ENCODE measurements at places on chromosomes 2 and 18.

GRCh38 chr2:33777786-33778185 lies 178.7 kb upstream of the FAM98A start:
- no peak for DNase-seq

- DNase-seq: no peak
Measured at GRCh38 chr18:76859474-76860339, 37.4 kb downstream of the ZNF236 start.

- DNase-seq: no peak
Measured at GRCh38 chr2:76295762-76296161, 585.0 kb upstream of the GCFC2 start.

GRCh38 chr2:163774862-163775261 lies 39.1 kb upstream of the FIGN start:
- no peak for DNase-seq

DNA sequence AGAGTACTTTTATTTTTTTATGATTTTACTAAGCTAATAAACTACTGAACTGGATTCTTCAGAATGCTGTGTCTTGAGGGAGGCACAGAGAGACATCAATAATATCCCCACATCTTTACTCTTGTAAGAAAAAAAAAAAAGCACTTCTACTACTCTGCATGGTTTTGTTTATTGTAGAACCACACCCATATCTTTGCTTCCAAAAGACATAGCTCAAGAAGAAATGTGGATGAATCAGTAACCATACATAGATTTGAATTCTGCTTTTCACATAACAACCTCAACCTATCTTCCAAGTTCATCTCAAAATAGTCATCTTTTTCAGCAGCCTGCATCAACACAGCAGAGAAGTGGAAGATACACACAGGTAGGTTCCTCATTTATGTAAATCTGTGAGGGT lies 12.2 kb upstream of the COL5A2 start:
- no peak for DNase-seq

DNA sequence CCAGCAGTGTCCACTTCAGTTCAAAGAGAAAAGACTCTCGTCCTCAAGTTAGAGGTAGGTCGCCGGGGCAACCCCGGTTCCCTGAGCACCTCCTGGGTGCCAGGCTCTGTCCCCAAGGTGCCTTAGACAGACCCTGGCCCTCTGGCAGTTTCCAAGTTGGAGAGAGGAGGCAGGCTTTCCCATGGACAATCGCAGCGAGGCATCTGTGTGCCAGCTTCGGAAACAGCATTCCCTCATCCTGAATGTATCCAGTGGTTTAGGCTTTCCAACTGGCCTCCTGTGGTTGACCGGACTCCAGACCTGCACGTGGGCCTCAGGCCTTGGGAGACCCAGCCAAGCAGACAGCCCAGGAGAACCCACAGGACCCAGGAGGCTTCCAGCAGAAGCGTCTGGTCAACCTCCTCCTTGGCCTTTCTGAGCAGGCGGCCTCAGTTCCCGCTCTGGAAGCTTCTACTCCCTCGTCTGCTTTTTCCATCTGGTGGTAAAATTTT lies 70.3 kb downstream of the KCNF1 start:
- DNase-seq: no peak

GRCh38 chr18:11511434-11512095 lies 97.8 kb upstream of the SLC35G4 start:
- no peak for DNase-seq

GRCh38 chr18:27959101-27959500 lies 217.8 kb downstream of the CDH2 start:
- DNase-seq: no peak

DNA sequence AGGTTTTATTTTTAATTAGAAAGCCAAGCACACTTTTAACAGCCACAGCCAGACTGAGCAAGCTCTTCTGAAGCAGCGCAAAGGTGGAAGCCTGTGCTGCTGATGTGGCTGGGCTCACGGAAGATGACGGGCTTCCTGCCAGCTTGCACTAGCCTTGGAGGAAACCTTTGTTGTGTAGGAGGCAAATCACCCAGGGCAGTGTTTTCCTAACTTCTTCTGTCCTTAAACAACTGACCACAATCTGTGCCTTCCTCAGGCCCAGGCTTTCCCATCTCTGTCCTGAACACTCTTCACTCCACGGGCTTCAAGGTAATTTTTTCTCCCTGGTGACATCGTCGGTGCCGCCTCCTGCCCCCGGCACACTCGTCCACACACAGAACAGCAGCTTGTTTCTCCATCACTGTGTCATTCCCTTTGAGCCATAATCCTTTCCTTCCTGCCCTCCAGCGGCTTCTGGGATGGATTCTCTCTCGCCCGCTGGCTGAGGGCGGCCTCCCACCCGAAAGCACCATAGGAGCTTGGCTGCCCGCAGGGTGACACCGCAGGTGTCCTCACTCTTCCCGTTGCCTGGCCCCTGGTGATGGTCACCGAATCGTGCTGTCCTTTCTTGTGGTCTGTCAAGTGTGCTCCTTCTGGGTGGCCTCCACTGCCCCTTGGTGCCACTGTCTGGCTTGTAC lies 31.1 kb upstream of the INHBB start:
- no peak for DNase-seq

DNA sequence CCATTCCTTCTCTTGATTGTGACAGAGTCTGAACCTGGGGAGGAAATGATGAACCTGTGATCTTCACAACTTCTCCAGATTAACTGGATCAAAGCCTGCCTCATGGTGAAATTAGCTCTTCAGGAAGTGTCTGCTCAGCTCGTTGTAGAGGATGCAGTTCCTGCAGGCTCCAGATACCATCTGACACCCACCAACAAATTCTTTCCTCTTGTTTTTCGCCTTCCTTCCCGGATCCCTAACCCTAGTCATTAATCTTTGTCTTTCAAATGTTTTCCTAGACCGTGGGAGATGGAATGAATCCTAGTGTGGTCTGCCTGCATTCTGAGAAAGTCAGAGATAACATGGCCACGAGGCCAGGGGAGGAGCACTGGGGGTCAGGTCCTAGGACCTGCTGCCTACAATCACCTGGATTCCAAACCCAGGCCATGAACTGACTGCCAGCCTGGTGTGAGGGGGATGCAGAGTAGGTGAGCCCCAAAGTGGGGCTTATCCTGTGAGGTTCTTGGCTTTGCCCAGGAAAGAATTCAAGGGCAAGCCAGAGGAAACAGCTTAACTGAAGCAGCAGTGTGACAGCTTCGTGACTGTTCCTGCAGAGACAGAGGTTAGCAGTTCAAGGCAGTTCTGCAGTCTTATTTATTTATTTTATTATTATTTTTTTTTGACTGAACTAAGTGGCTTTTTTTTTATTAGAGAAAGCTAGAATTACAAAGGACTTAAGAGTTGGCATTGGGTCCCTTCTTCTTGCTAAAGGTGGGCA lies 67.8 kb downstream of the DIPK1C start:
- DNase-seq: no peak

- no peak for DNase-seq
Measured at GRCh38 chr18:33097126-33097525, 324.3 kb upstream of the KLHL14 start.

DNA sequence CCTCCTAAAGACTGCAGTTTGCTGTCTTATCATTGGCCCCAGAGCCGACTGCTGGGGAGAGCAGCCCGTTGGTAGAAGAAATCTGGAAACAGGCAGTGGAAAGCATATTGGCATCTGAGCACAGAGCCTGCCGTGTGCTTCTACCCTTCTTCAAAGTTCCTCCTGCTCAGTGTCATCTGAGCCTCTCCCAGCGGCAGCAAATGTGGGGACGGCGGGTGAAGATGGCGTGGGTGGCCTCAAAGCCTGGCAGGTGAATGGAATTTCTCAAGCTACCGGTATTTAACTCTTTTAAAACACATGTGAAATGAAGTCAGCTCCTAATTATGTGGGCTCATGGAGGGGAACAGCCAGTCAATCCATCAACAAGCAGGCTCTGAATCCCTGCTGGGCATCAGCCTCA lies 181.6 kb upstream of the PXDN start:
- DNase-seq: no peak

GRCh38 chr2:239815671-239816070 lies 209.5 kb downstream of the NDUFA10 start:
- no peak for DNase-seq

DNA sequence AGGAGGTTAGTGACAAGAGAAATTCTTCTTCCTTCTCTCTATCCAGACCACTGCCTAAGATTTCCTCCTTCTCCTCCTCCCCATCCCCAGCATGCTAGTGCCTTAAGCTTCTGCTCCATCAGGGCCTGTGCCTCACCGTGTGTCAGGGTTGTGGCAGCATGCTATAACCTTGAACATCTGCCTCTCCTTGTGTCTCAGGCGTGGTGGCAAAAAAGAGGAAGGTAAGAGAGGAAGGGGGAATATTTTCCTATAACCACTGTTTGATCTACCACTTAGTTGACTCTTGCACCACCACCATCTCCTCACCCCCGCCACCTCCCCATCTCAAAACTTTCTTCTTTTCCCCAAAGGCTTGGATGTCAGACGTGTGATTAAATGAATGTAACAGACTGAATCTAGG lies 38.3 kb upstream of the PEX13 start:
- no peak for DNase-seq

DNA sequence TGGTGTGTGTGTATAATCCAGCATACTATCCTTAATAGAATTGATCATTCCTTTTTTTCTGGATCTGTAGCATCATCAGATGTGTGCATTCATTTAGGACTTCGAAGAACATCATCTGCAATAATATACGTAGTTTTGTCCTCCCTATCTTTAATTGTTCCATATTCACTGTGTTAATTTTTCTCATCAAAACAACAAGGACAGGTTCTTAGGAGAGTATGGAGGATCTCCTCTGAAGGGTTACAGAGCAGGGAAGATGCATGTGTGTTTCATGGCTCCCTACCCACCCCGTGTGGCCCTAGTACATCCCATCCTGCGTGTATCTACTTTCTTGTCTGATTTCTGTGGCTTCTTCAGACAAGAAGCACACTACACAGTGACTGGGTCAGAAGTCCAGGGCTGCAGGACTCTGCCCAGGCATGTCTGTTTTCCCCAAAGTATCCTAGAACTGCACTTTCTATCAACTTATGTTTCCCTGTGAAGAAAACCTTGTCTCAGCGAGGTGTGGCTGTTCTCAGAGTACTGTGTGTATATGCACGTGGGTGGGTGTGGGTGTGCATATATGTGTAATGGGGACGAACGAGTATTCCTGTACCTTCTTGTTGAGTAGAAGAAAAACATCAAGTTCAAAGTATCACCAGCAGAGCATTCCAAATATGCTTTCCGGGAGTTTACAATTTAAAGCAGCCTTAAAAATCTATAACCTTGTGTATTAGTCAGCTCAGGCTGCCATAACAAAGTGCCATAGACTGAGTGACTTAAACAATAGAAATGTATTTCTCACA lies 220.4 kb upstream of the FOSL2 start:
- no peak for DNase-seq
